Naive B cell (primary cell): ENCODE measurements at places on chromosomes 3 and 15.

GRCh38 chr3:124776856-124777255 lies 46.6 kb downstream of the UMPS start:
- DNase-seq = no peak

DNA sequence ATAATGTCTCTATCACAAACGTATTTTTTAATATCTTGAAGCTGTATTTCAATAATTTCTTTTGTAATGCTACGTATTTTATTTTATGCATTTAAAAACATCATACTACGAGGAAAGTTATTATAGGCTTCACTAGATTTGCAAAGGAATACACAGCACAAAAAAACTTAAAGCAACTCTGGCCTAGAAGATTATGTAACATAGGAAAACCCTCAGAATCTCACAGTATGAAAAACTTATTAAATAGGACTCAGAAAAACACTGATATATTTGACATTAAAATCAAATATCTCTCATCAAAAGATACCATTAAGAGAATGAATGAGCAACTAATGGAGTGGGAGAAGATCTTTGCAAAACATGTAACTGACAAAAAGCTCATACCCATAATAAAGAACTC lies 63.7 kb downstream of the DMXL2 start:
- DNase-seq = no peak

DNA sequence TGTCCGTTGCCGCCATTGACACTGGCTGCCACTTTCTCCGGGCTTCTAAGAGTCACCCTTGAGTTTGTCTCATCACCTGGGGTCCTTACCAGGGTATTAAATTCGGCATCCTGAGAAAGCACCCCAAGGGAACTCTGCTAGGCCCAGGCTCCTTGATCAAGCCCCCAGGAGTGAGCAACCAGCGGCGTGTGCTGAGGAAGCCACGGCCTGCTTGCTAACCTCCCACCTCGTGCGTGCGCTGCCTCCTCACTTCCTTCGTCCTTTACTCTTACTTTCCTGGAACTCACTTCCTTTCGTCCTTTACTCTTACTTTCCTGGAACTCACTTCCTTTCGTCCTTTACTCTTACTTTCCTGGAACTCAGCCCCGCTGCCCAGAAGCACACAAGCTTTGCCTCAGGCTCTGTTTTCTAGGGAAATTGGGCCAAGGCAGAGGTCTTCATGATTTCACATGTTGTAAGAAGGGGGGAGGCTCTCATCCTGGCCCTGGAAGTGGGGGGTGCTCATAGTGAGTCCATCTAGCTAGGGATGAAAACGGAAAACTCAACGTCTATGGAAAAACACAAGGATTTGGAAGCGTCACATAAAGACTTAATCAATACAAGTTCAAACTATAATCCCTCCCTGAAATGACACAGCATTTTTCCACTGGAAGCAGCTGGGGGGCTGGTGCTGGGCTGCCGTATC lies 36.7 kb upstream of the BDH1 start:
- DNase-seq = no peak

DNA sequence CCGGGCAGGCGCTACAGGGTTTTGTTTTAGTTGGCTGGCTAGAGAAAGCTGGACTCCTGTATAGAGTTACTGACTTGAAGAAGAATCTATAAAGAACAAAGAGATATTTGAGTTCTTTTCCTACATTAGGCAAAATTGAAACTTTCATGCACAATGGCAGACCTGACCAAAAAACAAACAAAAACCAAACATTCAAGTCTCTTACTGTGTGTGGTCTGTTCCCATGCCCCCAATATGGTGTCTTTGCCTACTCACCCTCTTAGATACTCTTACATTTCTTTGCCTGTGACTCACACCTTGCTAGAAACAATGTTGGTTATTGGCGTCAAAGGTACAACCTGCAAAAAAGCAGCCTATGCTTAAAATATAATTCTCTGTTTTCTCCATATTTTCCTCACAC lies 109.5 kb upstream of the TMC3 start:
- DNase-seq = no peak
